Renal cortex interstitium (tissue), 15 donors: ENCODE measurements at places on chromosomes 3 and 15.

GRCh38 chr15:76802411-76802810, 102.7 kb downstream of the SCAPER start:
- DNase-seq, result no peak

- DNase-seq, result no peak
Measured at GRCh38 chr3:11634081-11634635, 9.6 kb downstream of the VGLL4 start.

- no peak for DNase-seq
Measured at GRCh38 chr3:13049400-13049799, 23.8 kb downstream of the IQSEC1 start.

- no peak for DNase-seq
Measured at GRCh38 chr3:177377166-177377565, 179.9 kb upstream of the TBL1XR1 start.

- no peak for DNase-seq
Measured at GRCh38 chr3:72092778-72093177, 307.8 kb upstream of the PROK2 start.

GRCh38 chr3:185215873-185216606, 37.8 kb downstream of the EHHADH start:
- DNase-seq, result peak; percentile 10

GRCh38 chr3:152524198-152525140, 255.7 kb downstream of the MBNL1 start:
- peak; percentile 23 for DNase-seq

DNA sequence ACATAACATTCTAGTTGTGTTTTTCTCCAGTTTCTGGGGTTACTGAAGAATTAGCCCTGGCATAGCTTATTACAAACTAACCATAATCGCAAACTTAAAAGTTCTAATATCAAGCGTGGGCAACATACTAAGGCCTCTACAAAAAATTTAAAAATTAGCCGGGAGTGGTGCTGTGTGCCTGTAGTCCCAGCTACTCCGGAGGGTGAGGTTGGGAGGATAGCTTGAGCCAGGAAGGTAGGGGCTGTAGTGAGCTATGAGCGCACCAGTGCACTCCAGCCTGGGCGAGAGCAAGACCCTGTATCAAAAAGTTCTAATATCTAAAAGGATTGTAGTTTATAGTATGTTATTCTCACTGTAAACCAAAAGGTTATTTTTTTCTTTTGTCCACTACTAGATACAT, 1.1 kb downstream of the OIP5 start:
- DNase-seq, result no peak

- no peak for DNase-seq
Measured at GRCh38 chr15:68045289-68046265, 8.5 kb upstream of the PIAS1 start.

- DNase-seq, result no peak
Measured at GRCh38 chr3:101819649-101820206, 29.6 kb upstream of the NFKBIZ start.

DNA sequence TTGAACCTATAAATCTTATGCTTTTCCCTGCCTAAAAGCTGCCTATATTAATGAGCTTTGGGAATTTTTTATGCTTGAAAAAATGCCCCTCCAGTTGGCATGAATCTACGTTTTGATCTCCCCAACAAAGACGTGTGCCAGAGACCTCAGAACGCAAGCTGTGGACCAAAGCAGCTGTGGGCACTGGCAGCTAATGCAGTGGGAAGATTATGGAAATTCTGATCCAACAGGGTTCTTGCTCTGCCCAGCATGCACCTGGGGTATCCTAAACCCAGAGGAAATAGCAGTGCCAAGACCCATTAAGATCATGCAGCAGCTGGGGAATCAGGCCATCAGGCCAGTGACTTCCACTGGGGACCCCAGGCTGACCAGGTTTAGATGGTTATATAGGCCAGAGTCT, 423.0 kb downstream of the ZBBX start:
- DNase-seq, result no peak

- DNase-seq, result no peak
Measured at GRCh38 chr15:48721061-48721810, 75.7 kb upstream of the FBN1 start.

DNA sequence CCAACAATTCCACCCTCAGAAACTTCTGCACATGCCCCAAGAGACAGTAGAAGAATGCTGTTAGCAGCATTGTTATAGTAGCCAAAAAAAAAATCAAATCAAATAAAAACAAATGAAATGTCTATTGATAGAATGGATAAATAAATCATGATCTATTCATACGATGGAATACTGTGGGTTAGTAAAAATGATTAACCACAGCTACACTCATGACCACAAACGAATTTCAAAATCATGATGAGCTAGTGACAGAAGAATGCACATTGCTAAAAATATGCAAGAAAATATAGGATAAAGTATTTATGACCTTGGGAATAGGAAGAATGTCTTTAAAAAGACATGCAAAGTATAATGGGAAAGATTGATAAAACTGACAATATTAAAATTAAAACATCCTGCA, 57.5 kb upstream of the ACAN start:
- no peak for DNase-seq

DNA sequence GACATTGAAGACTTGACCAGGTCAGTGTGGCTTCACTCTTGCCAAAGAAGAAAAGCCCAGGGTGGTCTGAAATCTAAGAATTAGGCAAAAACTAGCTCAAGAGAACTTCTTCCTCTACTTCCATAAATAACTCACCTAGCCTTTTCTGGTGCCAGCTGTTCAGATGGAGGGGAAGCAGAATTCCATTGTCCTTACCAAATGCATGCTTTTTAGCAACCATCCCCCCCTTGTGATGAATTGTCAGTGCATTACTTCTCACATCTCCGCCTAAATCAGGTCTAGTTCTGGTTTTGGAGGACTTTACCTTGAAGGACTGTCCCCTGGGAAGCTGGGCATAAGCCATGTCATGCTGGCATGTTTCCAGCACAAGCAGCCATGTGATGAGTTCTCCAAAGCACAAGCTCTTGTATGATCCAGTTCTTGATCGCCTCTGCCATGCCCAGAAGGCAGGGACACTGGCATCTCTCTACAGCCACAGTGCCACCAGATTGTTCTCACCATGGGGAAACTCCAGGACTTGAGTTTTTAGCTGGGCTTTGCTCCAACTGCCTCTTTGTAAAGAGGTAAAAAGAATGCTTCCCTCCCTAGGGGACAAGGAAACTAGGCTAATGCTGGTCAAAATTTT, 96.4 kb upstream of the IL12A start:
- no peak for DNase-seq

DNA sequence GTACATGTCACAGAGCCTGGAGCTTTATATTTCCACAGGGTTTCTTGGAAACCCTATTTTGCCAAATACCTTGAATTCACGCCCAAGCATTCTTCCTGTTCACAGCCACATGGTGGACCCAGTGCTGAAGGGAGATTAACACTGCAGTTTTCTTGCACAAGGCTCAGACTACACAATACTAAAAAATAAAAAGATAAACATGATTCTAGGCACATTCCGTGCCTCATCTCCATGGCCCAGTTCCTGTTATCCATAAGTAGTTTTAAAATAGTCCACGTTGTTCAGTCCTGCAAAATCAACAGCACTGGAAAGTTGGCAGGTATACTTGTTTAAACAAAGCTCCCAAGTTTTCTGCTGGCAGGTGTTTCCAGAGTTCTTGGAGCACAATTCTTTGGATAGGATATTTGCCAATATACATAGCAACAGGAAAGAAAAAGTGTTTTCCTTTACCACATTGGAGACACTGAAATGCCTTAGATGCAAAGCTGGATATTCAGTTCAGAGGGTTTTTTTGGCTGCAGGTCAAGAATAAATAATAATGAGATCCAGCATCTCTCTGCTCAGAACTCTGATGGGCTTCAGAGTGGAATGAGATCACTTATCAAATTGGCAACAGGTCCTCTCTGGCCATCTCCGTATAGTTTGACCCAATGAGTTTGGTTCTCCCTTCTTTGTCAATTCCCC, 88.1 kb upstream of the TGFBR2 start:
- DNase-seq, result no peak

- peak; percentile 43 for DNase-seq
Measured at GRCh38 chr15:77607111-77607893, 25.4 kb downstream of the LINGO1 start.

DNA sequence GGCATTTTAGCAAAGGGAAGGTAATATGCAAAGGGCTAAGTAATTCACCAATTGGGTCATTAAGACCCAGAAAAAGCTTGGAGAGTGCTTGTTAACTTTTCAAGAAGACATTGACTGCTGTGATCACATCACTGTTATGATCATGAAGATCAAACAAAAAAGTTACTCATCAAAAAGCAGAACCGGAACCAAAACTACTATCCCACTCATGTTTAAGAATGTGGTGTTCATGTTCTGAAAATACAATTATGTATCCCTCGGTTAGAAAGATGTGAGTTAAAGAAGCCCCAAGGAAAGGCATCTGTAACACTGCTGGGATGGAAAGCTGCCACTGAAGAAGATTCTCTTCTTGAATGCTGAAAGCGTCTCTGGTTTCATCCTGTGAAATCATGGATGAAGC, 32.6 kb downstream of the BBX start:
- DNase-seq, result no peak

GRCh38 chr3:58117561-58118181, 93.1 kb downstream of the DNASE1L3 start:
- DNase-seq, result peak; percentile 45

DNA sequence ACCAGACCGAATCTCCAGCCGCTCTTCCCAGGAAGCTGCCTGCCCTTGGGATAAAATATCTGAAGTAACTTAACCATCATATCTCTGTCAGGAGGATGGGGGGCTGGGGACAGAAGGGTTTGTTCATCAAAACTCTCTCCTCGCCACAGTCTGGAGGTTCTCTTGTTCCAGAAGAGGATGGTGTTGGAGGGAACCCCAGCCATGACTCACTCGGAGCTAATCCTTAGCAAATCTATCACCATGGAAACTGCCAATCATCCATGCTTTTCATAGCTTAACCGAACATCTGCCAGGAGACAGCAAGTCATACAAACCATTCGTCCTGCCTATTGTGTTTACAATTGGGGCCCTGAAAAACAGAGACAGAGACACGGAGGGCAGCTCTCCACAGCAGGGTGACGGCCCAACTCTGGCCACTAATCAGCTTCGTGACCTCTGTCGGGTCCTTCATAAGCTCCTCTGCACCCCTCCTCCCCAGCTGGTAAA, 73.8 kb upstream of the HEG1 start:
- no peak for DNase-seq

- DNase-seq, result no peak
Measured at GRCh38 chr15:88230823-88231222, 25.7 kb downstream of the NTRK3 start.

GRCh38 chr15:84079885-84080777, 155.4 kb upstream of the GOLGA6L4 start:
- DNase-seq, result peak; percentile 14

GRCh38 chr3:79086514-79086913, 681.3 kb downstream of the ROBO1 start:
- DNase-seq, result peak; percentile 53

- no peak for DNase-seq
Measured at GRCh38 chr3:147652651-147653366, 243.6 kb downstream of the ZIC1 start.

- DNase-seq, result no peak
Measured at GRCh38 chr3:9690451-9691450, 12.9 kb upstream of the CPNE9 start.

DNA sequence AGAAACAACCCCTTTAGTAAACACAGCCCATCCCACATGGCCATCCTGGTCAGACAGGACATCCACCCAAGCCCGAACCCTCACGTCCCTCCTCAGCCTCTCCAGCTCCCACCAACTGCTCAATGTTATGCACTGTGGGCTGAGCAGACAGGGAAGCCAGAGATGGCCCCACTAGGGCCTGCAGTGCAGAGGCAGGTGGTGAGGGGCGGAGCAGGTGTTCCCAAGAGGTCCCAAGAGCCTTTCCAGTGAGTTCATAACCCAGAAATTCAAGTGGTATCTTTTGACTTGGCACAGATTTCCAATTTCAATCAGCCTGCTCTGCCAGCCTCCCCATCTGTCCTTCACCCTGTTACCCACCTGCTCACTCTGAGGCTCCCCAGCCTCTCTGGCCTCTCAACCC, 130.3 kb downstream of the LIPC start:
- no peak for DNase-seq

GRCh38 chr3:110938629-110939028, 133.0 kb upstream of the NECTIN3 start:
- no peak for DNase-seq

DNA sequence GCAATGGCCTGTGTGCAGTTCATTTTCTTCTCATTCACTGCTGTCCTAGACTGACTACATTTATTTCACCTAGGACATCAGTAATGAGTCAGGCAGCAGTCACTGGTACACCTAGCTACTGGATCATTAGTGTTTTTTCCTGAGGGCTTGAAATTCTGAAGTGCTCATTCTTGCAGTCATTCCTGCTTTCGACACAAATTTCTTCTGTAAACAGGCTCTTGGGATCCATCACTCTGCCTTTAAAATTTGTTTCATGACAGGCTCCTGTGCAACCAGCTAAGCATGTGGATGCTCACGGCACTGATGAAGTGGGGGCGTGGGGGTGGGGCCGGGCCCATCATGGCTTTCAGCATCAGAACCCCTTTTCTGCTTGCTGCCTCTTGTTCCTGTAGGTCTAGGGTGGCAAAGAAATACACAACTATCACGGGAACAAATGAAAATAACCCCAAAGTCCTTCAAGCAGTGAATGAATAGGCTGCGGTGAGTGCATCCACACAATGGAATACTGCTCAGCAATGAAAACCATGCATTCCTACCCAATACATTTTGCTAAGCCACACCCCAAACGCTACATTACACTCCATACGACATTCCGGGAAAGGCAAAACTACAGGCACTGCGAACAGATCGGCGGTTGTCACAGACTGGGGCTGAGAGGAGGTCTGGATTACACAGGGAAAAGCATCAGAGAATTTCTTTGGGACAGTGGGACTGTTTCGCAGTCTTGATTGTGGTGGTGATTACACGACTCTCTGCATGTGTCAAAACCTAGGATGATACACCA, 9.3 kb upstream of the MELTF start:
- no peak for DNase-seq

DNA sequence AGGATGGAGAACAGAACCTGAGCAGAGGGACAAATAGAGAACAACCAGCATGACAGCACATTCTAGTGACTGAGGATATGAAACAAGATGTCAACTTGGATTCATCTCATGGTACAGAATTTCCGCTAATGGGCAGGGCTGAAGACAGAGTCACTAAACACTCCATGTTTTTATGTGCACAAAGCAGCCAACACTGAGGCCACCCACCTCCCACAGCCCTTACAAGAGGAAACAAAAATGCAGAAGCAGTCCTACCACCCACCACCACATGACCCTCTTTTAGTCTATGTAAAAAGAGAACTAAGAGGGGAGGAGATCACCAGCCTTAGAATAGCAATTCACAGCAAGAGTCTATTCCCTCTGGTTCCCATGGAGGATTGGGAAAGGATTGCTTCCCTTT, 131.4 kb upstream of the UBE2E2 start:
- no peak for DNase-seq

- no peak for DNase-seq
Measured at GRCh38 chr15:78374436-78375393, 34.6 kb downstream of the CRABP1 start.
